Activated CD8-positive, alpha-beta memory T cell treated with anti-CD3 and anti-CD28 coated beads, Interleukin-2, amount 10 ng/mL, durations not matched to agents 7 days and 5 days (primary cell): ENCODE measurements at places on chromosomes 3 and 15. TPM values are rescaled to one million over a fixed set of nuclear protein-coding genes. Genes with fewer than 3 reads are reported as not detected.

TRPM1 gene
- total RNA-seq: not detected

SLC22A13 gene
- total RNA-seq: 0.47 TPM

GRCh38 chr3:127052121-127052561 lies 69.2 kb downstream of the PLXNA1 start:
- DNase-seq: no peak

DNA sequence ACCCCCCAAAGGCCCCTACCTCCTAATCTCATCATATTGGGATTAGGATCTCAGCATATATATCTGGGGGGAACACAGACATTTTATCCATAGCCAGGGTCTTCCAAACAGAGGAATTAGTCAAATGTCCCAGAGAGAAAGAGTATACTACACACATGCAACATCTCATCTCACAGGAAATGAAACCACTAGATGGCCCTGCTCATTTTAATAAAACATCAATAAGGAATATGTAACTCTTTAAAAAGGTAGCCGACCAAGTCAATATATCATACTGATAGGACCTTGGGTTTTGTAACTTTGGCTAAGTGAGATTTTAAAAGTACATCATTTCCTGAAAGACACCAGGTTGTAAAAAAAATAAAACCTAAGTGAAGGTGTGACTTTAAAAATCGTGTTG lies 45.6 kb upstream of the THSD4 start:
- no peak for DNase-seq

- no peak for DNase-seq
These were observed 273.4 kb downstream of the IGSF11 start for GRCh38 chr3:118761291-118761606.

DNA sequence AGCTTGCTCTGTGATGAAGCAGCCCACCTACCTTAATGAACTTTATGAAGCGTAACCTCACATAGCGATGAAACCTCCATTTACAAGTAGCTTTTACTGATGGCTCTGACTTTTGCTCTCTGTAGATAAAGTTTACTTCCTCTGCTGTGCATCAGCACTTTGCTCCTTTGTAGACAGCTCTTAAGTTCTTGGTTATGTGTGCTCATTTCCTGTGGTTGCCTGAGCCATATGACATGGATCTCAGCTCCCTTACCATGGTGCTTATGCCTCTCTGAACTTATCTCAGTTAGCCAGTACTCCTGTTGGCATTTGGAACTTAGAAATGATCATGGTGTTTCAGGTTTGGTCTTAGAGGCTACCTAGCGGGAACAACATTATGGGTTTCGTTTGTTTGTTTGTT lies 7.8 kb downstream of the MFSD1 start:
- no peak for DNase-seq
